Stimulated activated CD4-positive, alpha-beta T cell treated with anti-CD3 and anti-CD28 coated beads, Interleukin-1b, Interleukin-23, amount 100 ng/mL, for 24 hours (primary cell): ENCODE measurements at places on chromosomes 3 and 15.

- no peak for DNase-seq
Observed at GRCh38 chr3:87982421-87982820, 76.4 kb downstream of the CGGBP1 start.

- peak; percentile 48 for DNase-seq
Observed at GRCh38 chr3:141303481-141304223, 64.7 kb upstream of the ZBTB38 start.

- no peak for DNase-seq
Observed at GRCh38 chr15:74464897-74465296, 3.9 kb upstream of the UBL7 start.

- DNase-seq, result no peak
Observed at GRCh38 chr3:61612211-61613194, 51.1 kb downstream of the PTPRG start.

- DNase-seq, result no peak
Observed at GRCh38 chr15:78751602-78751979, 59.7 kb downstream of the ADAMTS7 start.

DNA sequence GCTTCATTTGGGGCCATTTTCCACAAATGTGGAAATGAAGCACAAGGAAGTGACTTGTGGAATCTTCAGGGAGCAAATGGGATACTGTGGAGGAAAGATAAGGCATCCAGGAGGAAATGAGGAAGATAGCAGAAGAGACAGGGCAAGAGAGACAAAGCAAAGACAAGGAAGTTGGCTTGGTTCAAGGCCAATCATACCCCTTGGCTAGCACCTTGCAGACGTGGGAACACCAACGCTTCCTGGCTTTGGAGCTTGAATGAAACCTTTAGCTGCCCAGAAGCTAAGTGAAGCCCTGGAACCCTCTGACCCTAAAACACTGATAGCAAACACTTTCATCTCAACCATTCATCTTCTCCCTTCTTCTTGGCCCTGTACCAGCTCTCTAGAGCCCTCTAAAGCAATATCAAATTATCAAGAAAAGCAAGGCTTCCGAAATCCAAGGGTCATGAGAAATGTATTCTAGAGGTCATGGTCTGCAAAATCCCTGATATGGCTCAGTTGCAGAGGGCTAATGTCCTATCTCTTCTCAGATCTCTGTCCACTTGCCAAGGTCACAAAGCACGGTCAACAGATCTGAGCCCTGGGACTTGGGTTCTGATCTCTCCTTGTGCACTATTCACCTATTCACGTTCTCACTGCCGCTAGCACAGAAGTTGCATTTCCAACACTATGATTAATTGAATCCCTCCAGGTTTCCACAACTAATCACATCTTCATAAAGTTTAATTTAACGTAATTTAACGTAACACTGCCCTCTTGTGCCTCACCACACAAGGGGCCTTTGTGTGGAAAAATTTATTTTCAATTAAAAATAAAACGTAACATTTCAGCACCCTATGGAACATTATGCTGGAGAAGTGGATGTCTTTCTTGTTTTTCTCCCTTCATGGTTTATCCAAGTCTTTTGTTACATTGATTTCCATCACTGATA, 557.6 kb upstream of the ADAMTS9 start:
- DNase-seq, result no peak

- no peak for DNase-seq
Observed at GRCh38 chr3:16060945-16061344, 113.5 kb upstream of the GALNT15 start.

GRCh38 chr15:76114561-76114960, 54.8 kb downstream of the TMEM266 start:
- DNase-seq, result no peak

DNA sequence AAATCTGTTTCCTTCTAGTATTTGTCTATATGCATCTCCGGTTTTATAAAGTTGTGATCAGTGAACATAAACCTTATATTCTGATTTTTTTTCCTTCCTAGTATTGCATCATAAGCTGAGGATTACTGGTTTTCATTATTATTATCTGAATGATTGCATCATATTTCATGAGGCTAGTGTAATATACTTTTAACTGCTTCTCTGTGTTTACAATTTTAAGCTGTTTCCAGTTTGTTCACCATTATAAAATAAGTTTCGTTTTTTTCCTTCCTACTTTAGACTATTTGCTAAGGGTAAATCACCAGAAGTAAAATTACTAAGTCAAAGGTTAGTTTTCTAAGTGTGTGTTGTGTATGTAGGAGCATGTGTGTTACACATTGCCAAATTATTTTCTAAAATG, 20.2 kb downstream of the SEMA6D start:
- no peak for DNase-seq

GRCh38 chr15:77148191-77148590, 77.3 kb upstream of the TSPAN3 start:
- no peak for DNase-seq

DNA sequence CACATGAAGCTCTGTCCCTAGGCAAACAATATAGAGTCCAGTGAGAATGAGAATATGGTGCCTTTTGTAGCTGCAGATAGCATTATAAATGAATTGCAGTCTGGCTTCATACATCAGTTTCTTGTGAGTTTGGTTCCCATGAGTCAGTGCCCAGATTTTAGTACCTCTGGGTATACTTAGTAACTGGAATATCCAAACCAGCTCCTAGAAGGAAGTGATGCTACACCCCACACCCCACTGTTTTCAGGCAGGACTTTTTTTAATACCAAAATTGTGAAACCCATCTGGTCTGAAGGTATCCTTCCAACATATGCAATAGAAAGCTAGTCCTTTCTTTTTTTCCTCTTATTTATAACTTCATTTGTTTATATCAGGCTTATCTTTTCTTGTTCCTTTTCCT, 42.1 kb upstream of the FOXP1 start:
- no peak for DNase-seq

DNA sequence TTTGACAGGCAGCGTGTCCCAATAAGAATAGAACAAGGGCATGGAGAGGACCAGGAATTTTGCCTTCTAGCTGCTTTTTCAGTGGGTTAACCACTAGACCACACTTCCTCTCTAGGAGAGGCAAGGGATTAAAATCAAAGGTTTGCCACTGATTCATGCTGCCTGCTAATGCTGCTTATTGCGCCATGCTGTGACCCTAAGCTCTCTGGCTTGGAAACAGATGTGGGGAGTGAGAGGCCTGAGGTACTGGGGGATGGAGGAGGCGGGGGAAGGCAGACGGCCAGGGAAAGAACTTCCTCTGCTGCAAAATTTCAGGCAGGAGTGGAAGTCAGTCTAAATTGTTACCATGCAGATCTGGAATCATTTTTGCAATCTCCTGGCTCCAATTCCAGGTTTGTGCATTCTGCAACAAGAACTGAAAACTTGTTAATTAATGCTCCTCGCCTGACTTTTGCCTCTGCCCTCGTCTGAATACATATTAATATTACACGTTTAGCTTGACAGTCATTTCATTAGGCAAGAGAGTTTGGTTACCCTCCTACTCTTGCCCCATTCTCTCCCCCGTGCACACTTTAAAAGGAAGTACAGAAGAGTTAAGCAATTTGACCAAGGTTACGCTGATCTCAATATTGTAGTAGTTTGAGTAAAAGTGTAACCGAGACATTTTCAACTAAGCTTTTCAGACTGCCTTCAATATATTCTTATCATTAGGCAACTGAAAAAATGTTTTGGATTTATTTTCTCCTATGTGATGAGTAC, 121.7 kb upstream of the SPRED1 start:
- DNase-seq, result no peak

DNA sequence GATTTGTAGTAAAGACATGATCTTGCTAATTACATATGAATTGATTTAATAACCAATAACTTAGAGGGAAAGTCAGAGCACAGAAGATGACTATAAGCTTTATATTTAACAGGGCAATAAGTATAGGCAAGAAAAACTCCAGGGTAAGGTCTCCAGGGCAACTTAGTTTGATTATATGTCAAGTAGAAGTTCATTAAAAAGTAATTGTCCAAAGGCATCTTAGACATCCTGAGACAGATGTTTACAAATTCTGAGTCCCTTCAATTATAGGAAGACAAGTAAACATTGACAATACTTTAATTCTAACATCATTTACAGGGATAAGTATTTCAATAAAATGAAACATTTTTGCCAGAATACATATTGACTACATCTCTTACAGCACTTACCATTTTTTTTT, 416.0 kb downstream of the RAP2B start:
- no peak for DNase-seq

GRCh38 chr15:99021694-99022093, 14.1 kb upstream of the PGPEP1L start:
- no peak for DNase-seq

- DNase-seq, result no peak
Observed at GRCh38 chr3:118408431-118408830, 626.2 kb downstream of the IGSF11 start.

DNA sequence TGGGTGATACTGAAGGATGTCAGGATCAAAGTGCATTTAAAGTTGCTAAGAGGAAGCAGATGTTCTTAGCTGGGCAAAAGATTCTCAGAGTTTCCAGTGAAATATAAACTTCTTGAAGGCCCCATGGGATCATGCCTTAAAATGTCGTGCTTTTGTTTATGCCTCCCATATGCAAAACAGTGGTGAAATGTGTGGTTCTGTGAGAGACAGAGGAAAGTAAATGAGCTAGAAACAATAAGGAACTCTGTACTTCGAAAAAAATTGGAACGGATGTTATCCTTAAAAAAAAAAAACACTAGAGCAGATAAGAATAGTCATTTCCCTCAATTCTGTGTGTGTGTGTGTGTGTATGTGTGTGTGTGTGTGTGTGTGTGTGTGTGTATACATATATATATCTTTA, 497.0 kb upstream of the TBL1XR1 start:
- DNase-seq, result no peak

DNA sequence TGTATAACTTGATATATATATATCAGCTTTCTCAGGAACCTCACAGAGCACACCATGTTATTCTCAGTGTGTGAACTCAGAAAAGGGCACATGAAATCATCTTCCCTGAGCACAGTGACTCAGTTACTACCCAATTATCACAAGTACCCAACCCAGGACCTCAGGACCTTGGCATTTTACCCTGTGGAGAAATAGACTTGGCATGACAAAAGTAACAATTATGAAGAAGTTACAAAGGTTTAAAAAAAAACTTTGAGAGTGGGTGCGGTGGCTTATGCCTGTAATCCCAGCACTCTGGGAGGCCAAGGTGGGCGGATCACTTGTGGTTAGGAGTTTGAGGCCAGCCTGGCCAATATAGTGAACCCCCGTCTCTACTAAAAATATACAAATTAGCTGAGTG, 52.4 kb downstream of the ONECUT1 start:
- no peak for DNase-seq

DNA sequence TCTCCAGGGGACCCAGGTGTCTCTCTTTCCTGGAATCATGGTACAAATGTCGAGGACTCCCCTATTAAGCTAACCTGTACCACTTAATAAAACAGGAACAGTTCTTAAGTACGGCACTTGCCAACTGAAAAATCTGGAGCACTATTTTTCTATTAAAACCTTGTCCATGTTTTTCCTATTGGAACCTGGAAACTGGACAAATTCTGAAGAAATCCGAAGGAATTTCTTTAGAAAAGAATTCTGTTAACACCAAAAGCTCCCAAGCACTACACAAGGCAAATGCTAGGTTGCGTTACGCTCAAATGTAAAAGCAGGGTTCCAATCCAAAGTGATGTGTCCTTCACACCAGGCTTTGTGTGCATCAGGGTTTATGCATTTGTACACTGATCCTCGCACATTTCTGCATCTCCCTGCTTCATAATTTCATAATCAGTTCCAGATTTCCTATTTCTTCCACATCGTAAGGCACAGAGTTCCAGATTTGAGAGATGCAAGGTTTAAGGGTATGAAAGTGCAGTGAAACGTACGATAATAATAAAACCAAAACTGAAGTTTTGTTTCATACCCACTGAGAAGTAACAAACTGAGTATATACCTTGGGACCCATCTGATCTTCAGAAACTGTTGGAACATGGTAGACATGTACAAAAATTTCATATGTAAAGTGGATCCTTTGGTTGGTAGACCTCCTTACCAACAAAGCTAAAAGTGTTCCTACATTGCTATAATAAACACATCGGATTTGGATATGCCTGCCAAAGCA, 132.1 kb upstream of the WNT5A start:
- DNase-seq, result no peak

DNA sequence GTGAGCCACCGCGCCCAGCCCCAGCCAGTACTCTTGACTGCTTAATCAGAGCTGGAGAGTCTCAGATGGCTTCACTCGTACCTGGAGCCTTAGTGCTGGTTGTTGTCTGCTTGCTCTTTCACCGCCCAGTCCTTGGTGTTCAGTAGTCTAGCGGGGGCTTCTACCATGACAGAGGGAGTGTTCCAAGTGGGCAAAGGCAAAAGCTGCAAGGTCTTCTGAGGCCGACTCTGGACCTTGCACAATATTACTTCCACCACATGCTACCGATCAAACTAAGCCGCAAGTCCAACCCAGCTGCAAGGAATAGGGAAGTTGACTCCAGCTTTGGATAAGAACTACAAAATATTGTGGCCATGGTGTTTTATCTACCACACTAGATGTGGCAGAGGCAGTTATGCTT, 6.6 kb downstream of the PARL start:
- DNase-seq, result no peak

DNA sequence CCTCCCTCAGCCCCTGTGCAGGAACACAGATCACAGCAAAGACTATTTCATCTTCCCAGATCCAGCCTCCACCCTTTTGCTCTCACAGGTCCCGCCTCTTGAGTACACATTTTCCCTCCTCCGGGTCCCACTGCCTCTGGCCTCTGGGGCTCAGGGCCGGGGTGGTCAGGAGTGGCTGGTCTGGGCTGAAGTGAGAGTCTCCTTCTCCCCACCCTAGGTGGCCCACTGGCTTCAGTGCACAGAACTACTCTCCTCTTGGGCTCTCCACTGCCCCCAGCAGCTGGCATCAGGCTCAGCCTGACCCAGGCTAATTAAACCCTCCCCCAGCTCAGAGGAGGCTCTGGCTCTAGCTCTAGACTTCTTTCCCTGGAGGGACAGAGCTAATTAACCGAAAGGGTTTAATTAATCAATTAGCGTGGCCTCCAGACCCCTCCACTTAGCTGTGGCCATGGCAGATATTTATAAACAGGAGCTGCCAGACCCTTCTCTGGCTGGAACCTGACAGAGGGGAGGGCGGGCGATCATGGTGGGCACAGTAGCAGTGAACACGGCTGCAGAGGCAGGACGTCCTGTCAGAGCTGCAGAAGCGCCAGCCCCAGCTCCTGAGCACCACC, 15.1 kb downstream of the DUSP7 start:
- DNase-seq, result no peak

GRCh38 chr3:151903501-151903991, 30.1 kb downstream of the SUCNR1 start:
- no peak for DNase-seq

GRCh38 chr3:99700631-99701268, 62.4 kb downstream of the COL8A1 start:
- no peak for DNase-seq

GRCh38 chr3:175238801-175239200, 379.7 kb downstream of the NAALADL2 start:
- DNase-seq, result no peak

DNA sequence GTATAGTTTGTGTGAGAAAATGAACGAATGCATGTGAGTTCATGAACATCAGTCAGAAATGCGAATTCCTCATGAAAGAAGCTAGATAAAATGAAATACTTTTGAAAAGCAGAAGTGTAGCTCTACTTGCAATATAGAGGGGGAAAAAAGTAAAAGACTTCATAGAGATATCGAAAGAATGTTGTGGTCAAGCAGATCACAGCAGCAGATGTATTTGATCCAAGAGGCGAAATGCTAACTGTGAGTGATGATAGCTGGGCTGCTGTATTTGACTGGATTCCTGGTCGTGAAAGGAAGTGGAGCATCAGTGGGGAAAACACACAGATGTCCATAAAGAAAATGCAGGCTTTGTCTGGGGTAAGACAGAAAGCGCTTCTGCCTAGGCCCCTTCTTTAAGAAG, 112.4 kb downstream of the ADAMTSL3 start:
- no peak for DNase-seq
